Stimulated activated CD4-positive, alpha-beta T cell treated with anti-CD3 and anti-CD28 coated beads, TNF-alpha, amount 100 ng/mL, for 48 hours (primary cell): ENCODE measurements at places on chromosomes 13 and 19.
A peak's percentile ranks its signal among the peaks of the same experiment; 100 is the strongest.

DNA sequence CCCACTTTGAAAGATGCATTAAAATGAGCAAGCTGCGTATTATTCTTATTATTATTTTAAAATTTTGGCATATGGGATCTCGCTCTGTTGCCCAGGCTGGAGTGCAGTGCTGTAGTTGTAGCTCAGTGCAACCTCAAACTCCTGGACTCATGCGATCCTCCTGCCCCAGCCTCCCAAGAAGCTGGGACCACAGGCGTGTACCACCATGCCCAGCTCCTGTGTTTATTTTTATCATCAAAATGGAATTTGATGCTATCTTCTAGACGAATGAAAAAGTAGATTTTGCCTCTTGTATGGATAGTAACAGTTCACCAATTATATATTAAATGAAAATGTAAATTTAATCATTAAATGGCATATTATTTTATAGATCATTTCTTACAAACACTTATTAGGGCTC lies 43.6 kb downstream of the COL4A1 start:
- no peak for DNase-seq

GRCh38 chr13:97660594-97661260 lies 226.8 kb downstream of the RAP2A start:
- no peak for DNase-seq

DNA sequence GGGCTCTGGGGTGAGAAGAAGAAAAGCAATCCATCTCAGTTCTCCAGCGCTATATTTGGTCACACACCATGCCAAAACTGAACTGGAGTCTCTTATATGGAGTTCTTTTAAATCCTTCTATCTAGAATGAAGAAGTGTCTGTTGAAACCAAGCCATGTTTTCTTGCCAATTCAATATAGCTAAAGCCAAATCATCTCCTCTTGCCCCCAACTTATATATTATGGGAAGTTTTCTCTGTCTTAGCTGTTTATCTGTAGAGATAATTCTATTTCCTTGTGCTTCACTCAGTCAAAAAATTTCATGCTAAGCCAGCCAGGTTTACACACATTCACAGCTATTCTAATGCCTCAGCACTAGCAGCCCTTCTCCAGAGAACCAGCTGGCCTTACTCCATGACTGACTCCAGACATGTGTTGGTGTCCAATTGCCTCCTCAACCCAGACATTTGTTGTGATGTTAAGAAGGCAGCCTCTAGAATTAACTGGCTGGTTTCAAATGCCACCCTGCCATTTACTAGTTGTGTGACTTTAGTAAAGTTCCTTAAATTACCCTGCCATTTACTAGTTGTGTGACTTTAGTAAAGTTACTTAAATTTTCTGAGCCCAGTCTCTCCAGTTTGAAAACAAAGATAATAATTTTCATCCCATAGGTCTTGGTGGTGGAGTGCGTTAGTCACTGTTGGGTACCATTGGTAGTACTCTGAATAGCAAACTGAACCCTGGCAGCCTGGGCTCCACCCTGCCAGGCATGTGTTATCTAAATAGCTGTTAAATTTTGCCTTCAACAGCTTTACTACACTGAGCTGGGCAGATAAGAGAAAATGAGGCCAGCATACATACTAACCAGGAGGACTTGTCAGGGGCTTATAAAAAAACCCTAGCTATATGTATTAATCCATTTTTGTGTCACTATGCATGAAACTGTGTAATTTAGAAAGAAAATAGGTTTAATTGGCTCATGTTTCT lies 525.1 kb downstream of the LMO7 start:
- no peak for DNase-seq

DNA sequence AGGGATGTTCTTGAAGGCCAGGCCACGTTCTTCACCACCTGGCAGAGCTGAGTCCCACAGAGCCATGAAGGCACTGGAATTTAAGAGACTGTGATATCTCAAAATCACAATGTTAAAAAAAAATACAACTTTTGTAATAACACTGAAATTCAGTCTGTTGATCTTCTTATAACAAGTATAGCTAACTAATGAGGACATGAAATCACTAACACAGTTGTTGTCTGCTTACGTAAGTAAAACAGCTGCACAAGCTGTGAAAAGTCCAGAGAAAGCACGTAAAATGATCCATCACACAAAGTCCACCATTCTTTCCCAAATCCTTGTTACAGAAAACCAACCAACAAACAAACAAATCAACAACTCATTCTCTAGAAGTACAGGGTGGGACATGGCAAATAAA lies 32.9 kb downstream of the FLT3 start:
- DNase-seq = no peak

DNA sequence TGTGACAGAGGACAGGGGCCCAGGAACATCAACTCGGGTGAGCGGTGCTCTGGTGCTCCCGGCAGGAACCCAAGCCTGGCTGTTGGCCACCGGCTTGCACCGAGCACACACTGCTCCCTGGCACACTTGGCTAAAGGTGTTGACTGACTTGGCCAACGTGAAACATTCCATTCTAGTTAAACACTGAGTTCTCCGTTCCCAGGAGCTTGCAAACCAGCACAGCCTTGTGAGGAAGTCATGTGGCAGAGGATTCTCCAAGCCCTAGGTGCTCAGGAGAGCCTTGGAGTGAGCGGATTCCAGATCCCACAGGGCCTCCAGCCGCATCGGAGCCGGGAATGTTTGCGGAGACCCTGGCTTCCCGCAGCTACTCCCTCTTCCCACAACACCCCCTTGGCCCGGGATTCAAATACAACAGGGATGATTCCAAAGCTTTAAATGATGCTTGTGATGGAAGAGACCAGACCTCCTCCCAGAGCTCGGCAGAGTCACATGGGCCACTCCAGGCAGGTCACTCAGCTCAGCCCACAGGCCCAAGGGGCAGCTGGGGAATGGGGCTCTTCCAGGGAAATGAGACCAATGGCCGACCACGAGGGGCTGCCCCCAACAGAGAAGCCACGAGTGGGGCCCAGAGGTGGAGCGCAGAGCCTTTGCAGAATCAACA lies 2.9 kb downstream of the C13orf46 start:
- DNase-seq = no peak

GRCh38 chr19:40224342-40225150 lies 1.9 kb downstream of the CCNP start:
- DNase-seq = no peak

DNA sequence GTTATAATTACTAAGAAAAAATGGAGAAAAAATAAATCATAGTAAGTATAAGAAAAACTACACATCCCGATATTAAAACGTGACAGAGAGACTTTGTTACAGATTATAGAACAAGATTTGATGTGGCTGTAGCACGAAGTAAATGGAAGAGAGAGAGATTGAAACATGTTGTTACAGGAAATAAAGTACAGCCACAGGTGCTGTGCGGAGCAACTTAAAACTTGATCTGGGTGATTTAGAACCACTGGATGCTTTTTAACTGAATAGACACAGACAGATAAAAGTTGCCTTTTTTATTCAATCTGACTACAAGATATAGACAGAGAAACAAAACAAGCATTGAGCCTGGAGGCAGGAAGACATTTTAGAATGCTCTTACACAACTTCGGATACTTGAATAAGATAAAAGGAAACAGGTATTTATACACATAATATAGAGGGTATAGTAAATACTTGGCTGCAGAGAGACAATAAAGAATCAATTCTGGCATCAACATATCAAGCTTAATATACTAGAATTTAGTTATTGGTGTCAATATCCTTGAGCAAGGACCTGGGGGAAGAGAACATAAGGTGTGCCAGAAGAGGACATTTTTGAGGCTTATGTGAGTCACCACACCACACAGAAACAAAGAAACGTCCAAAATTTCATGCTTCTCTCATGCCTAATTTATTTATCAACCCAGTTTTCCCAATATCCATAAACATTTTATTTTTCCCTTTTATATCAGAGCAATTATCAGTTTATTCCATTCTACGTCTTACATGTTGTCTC lies 548.5 kb downstream of the SLITRK1 start:
- DNase-seq = no peak

DNA sequence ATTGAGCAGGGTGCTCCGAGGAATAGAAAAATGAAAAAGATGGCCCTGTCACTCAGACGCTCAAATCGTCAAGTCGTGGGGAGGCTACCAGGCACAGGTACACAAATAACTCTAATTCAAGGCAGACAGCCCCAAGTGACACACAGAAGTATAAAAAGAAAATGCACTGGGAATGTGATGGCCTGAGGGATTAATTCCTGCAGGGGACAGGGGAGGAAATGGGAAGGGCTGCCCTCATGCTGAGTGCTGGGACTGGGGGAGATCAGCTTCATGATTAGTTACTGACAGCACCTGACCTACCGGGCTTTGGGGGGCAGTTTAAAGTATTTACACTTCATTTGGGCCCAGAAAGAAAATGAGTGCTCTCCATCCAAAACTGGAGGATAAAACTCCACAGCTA lies 20.9 kb upstream of the UBE2L5 start:
- no peak for DNase-seq

- DNase-seq = no peak
Observed at GRCh38 chr13:50384724-50385123, 369.5 kb downstream of the KCNRG start.

DNA sequence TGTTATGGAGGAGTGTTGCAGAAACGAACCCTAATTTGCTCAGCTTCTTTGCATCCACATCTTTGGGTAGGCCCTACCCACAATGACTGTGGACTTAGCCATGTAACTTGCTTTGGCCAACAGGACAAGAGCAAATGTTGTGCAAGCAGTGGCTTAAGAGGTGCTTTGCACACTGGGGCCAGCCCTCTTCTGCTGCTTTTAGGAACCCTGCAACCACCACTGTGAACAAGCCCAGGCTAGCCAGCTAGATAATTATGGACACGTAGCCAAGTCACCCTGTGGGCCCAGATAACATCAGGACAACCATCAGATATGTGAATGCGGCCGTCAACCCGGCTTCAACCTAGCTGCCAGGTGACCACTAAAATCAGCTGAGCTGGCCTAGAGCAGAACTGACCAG lies 17.1 kb downstream of the C19orf47 start:
- DNase-seq = no peak

DNA sequence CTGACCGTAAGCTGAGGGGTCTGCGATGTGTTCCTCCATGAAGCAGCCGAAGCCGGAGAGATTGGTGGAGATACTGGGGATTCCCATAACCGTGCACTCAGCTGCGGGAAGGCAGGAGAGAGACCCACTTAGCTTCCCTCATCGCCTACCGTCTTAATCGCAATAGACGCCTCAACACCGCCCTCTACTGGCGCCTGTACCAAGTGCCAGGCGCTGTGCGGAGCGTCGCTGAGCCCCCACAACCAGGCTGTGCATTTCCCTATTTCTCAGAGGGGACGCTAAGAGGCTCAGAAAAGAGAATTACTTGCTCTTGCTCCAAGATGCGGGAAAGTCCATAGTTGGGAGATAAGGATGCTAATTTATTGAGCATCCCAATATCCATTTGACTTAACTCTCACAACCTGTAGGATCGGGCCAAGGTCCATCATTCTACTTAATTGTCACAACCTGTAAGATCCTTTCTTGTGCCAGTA lies 5.8 kb downstream of the FTL start:
- DNase-seq = peak; percentile 52

- DNase-seq = no peak
Observed at GRCh38 chr19:41298348-41298964, 11.5 kb upstream of the CCDC97 start.

- DNase-seq = no peak
Observed at GRCh38 chr13:113058129-113058987, 47.2 kb upstream of the F7 start.

DNA sequence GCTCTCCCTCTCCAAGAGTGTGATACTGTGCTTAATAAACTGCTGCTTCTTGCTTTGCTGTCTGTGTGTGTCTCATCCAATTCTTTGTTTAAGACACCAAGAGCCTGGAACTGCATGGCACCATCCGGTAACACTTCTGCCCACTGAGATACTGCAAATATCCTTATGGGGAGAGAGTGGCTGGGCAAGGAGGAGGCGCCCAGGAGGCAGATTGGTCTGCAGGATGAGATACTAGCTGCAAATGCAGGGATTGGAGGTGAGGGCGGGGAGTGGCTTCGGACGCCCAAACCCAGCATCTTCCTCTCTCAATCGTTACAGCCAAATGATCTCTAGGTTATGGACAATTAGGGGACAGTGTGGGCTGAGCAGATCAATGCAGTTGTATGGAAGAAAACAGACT lies 1.7 kb upstream of the SIGLEC7 start:
- no peak for DNase-seq

GRCh38 chr13:51797664-51798488 lies 6.1 kb downstream of the DHRS12 start:
- DNase-seq = no peak

GRCh38 chr19:15820646-15821045 lies 5.2 kb upstream of the OR10H1 start:
- no peak for DNase-seq

DNA sequence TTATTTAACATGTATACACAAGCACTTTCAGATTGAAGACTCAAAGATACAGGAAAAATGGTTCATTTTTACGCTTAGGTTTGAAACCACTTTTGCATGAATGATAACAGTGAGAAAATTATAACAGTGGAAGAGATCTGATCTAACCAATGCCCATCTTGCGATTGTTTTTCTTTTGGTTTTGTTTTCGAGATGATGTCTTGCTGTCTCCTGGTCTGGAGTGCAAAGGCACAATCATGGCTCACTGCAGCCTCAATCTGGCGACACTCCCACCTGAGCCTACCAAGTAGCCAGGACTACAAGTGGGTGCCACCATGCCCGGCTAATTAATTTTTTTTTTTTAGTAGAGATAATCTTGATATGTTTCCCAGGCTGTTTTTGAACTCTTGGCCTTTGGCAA lies 10.2 kb upstream of the EID2 start:
- DNase-seq = no peak

DNA sequence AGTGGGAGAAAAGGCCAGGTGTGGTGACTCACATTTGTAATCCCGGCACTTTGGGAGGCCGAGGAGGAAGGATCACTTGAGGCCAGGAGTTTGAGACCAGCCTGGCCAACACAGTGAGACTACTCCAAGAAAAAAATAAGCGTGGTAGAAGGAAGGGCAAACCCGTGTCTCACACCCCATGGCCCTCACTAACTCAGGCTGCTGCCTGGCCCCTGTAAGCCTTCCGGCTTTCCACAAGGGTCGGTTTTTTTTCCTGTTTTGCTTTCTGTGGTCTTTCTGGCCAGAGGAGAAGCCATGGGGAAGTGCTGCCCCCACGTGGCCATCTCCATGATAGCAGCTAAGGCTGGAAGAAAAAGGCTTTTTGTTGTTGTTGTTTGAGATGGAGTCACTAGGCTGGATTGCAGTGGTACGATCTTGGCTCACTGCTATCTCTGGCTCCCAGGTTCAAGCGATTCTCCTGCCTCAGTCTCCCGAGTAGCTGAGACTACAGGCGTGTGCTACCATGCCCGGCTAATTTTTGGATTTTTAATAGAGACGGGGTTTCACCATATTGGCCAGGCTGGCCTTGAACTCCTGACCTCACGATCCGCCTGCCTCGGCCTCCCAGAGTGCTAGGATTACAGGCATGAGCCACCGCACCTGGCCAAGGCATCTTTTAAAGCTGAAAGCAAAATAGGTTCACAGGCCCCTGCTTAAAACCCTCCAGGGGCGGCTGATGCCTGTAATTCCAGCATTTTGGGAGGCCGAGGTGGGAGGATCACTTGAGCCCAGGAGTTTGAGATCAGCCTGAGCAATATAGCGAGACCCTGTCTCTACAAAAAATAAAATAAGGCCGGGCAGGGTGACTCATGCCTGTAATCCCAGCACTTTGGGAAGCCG lies 7.5 kb upstream of the ARHGEF18 start:
- peak; percentile 79 for DNase-seq

GRCh38 chr19:35134601-35135242 lies at the start of gene LGI4:
TSS of gene LGI4 (minus strand) at chr19:35135059. CDS start at chr19:35134680, 379 bp downstream.
- no peak for DNase-seq
